ENCODE measurements at places on chromosomes 3 and 15.

DNA sequence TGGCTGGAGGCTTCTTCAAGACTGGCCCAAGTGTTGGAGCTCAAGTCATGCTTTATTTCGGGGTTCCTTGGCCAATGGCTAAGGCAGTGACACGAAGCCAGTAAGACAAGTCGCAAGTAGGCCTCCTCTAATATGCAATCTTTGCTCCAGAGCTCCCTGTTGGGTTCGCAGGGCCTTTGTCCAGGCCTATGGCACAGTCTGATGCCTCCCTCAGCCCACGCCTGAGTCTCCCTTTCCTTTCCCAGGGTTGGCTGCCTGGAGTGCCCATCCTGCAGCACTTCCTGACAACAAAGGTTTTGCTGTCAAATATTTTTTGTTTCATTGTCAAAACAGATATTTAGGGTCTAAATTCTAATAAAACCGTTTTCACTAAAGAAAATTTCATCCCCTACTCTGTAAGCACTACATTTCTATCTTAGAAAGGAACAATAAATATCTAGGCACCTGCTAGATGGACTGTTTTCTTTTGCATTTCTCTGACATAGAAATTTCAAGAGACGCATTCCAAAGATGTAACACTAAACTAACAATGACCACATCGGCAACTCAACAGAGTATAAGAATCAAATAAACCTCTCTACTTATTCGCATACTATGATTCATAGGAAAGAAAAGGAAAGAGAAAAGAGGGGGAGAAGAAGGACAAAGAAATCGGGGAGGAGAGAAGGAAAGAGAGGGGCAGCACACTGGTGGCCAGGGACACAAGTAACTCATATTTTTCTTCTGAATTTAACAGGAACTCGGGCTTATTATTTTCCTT is 393.1 kb upstream of the ATP11B start:
- DNase-seq: no peak

DNA sequence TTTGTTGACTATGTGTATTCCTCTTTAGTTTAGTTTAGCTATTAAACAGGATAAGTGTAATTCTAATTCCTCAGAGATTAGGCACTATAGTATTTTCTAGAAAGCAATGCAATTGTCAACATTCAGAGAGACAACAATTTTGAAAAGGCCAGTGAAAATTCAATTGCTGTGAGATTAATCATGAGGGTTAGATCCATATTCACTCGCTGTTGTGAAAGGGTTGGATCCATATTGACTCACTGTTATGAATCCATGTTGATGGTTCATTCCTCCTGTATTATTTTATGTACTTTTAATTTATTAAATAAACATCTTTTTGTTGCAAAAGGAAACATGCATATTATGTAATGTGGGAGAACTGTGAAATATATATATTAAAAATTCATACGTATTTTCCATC is 641 bp downstream of the TRAT1 start:
- DNase-seq: no peak

- DNase-seq: peak; percentile 18
Observed at GRCh38 chr3:119206611-119207511, 33.5 kb downstream of the UPK1B start.

GRCh38 chr3:32303977-32304881 is 65.7 kb downstream of the CMTM8 start:
- no peak for DNase-seq

- DNase-seq: no peak
Observed at GRCh38 chr3:32132121-32132520, 25.7 kb downstream of the GPD1L start.

DNA sequence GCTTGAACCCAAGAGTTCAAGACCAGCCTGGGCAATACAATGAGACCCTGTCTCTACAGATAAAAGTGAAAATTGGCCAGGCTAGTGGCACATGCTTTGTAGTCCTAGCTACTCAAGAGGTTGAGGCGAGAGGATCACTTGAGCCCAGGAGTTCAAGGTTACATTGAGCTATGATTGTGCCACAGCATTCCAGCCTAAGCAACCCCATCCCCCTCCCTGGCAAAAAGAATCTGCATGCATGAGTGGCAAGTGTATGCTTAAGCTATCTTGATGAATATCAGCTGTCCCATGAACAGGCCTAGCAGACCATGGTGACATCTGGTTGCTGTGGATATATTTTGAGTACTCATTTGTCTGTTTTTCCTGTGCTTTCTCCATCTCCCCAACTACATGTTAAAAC is 4.7 kb downstream of the ATRIP start:
- no peak for DNase-seq

DNA sequence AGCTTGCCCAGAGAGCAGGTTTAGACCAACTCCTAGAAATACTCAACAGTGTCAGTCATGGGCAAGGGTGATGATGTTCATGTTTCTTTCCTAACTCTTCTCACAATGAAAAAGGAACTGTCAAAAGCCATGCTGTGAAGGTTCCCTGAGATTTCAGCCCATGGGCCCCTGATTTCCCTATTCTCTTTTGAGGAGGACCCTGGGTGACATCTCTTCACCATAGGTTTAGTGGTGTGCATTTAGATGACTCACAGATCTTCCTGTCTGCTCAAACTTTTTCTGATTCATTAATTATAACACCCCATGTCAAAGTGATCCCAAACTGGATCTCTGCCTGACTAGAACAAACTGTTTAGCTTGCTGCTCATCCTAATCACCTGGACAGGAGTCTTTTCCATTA is 108.0 kb downstream of the BBX start:
- peak; percentile 25 for DNase-seq

DNA sequence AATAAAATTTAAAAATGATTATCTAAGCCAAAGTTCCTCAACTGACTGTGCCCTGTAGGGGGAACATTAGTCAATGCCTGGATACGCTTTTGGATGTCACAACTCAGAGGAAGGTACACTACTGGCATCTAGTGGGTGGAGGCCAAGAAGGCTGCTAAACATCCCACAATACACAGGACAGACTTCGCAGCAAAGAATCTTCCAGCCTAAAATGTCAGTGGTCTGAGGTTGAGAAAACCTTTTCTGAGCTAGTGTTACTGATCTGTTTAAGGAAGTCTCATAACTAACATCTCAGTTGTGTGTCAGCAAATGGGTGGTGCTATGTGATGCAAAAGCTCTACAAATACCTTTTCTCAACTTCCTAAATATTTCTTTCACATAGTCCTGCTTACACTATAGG is 20.9 kb upstream of the LDHAL6B start:
- DNase-seq: peak; percentile 15

- DNase-seq: peak; percentile 27
Observed at GRCh38 chr3:31288641-31289100, 244.1 kb upstream of the STT3B start.

DNA sequence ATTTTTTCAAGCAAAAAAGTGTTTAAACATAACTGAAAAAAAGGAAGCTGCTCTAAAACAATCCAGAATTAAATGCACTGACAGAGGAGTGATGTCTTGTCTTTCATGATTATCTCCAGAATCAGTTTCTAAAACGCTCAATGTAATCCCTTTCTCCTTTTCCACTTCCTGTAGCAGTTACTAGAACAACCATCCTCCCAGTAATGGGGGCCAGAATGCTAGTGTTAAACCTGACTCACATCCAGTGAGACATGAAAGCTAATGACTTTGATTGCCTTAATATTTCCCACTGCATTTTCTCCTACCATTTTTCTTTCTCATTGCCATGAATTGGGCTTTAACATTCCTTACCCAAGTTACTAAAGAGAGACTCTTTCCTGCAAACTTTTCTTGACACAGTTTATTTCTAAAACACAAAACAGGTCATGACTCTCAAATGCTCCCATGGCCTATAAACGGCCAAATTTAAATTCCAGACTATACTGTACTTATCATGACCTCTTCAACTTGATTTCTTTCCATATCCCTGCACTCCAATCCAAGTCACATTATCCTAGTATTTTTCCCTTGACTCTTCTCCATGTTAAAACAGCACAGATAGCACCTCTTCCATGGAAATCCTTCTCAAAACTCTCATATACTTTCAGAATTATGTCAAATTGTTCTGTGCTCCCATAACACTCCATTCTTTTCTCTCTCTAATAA is 341.4 kb downstream of the NAALADL2 start:
- no peak for DNase-seq
